ENCODE measurements at places on chromosomes 7 and 10.
A peak's percentile ranks its signal among the peaks of the same experiment; 100 is the strongest.

GRCh38 chr10:92278996-92279696 lies 11.7 kb downstream of the CPEB3 start:
- DNase-seq: no peak
- peaks cover 3% of the 10 kb centered on the region for H3K36me3 ChIP-seq
- no peak overlapping the region for H3K4me3 ChIP-seq
- no peak overlapping the region for H3K27ac ChIP-seq
- H3K4me1 ChIP-seq: no peaks in the 10 kb centered on the region

DNA sequence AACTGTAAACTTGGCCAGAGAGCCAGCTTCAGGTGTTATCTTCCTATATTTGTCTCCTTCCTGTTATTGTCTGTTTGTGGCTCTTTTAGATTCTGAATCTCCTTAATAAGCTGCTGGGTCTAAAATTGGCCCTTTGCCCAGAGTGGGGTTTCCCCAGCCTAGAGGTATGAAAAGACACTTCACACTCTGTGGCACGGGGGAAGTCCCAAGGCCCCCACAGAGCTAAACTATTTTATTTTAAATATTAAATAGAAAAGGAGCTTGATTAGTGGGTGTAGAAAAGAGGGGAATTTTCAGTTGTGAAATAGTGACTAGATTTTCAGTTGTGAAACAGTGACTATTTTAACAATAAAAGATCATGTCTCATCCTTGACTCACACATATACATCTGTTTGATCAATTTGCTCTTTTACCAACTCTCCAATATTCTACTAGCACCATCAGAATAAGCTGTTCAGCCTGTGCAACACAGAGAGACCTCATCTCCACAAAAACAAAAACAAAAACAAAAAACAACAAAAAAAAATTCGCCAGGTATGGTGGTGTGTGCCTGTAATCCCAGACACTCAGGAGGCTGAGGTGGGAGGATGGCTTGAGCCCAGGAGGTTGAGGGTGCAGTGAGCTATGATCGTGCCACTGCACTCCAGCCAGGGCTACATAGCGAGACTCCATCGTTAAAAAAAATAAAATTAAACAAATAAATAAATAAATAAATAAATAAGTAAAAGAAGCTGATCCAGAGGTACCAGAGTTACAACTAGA lies 24.9 kb upstream of the ADO start:
- DNase-seq: peak; percentile 73
- peak overlapping the region; percentile 93 for H3K27ac ChIP-seq
- peaks cover 17% of the 10 kb centered on the region for H3K4me1 ChIP-seq
- H3K4me3 ChIP-seq: no peak overlapping the region
- no peaks in the 10 kb centered on the region for H3K27me3 ChIP-seq
- H3K36me3 ChIP-seq: no peaks in the 10 kb centered on the region

GRCh38 chr7:76246804-76247389 lies 45.2 kb downstream of the SRRM3 start:
- no peak for DNase-seq
- H3K27ac ChIP-seq: no peak overlapping the region
- no peak overlapping the region for H3K4me3 ChIP-seq
- no peaks in the 10 kb centered on the region for H3K4me1 ChIP-seq

DNA sequence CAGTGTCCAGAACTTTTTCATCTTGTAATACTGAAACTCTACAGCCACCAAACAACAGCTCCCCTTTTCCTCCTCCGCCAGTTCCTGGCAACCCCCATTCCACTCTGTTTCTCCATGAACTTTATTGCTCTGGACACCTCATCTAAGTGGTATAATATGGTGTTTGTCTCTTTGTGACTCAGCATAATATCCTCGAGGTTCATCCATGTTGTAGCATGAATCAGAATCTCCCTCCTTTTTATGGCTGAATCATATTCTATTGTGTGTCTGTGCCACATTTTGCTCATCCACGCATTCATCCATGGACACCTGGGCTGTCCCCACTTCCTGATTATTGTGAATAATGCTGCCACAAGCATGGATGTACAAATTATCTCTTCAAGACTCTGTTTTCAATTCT lies 124.4 kb upstream of the FGFR2 start:
- H3K27me3 ChIP-seq: peaks cover 12% of the 10 kb centered on the region
- no peak overlapping the region for H3K4me3 ChIP-seq
- no peaks in the 10 kb centered on the region for H3K4me1 ChIP-seq
- peaks cover 2% of the 10 kb centered on the region for H3K36me3 ChIP-seq
- no peak for DNase-seq
- H3K27ac ChIP-seq: no peak overlapping the region

GRCh38 chr10:57890691-57891090 lies 377.0 kb downstream of the IPMK start:
- H3K4me3 ChIP-seq: no peak overlapping the region
- H3K4me1 ChIP-seq: no peaks in the 10 kb centered on the region
- no peaks in the 10 kb centered on the region for H3K27me3 ChIP-seq
- no peak for DNase-seq

DNA sequence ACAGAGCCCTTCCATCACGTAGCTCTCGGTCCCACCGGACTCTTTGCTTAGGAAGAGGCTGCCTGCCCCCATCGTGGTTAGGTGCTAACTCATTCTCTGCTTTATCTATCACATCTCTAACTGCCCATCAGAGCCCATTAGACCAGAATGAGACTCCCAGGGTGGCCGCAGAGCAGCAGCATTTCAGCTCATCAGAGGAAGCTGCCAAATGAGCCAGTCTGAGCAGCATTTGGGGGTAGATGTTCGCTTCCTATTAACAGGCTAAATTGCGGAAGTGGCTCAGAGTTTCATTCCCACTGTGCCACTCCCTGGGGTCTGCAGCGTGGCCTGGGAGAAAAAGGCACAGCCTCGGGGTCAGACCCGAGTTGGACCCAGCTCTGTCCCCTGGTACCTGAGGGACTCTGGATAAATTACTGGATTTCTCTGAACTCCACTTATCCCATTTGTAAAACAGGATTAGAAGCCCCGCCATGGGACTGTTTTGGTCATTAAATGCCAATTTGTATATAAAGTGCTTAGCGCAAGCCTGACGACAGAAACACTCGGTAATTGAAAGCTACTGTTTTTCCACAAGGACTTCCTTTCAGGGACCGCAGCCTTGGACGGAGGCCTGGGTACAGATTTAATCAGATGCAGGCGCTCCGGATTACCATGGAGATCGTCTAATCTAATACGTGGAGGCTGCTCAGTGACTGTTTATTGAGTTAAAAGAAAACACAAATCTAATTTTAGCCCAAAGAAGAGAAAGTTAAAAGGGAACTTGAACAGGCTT lies 73.8 kb upstream of the PRLHR start:
- no peak overlapping the region for H3K4me3 ChIP-seq
- peaks cover 10% of the 10 kb centered on the region for H3K4me1 ChIP-seq
- H3K27ac ChIP-seq: no peak overlapping the region

DNA sequence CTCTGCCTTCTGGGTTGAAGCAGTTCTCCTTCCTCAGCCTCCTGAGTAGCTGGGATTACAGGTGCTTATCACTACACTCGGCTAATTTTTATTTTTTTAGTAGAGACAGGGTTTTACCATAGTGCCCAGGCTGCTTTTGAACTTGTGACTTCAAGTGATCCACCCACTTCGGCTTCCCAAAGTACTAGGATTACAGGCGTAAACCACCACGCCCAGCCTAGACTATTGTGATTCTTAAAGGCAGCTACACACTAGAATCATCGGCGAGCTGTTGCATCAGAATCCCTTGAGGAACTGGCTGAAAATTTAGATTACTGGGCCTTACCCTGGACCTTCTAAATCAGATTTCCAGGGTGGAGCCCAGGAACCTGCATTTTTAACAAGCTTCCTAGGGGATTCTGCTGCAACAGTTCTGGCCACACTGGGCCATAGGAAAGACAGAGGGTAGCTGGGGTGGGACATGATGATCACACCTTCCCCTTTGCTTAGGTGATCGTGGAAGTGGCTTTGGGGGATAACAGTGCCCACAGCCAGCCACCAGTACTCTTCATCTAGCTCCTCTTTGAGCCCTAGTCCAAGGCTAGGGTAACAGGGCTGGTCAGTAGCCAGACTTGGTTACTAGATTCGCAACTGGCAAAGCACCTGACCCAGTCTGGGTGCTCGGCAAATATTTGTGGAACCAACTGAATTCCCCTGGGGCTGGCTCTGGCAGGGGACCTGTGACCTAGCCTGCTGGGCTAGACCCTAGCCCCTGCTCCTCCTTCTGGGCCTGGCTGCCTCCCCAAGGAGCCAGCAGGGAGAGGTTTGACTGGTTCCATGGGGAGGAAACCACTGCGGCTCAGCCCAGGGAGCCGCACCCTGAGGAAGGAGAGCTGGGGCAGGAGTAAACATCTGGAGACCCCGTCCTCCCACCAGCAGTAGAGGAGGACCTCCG lies 67.1 kb upstream of the DUSP5 start:
- H3K4me1 ChIP-seq: peaks cover 8% of the 10 kb centered on the region
- no peaks in the 10 kb centered on the region for H3K36me3 ChIP-seq
- H3K4me3 ChIP-seq: no peak overlapping the region
- H3K27me3 ChIP-seq: no peaks in the 10 kb centered on the region
- no peak overlapping the region for H3K27ac ChIP-seq

GRCh38 chr10:82288461-82288881 lies 413.5 kb downstream of the NRG3 start:
- no peaks in the 10 kb centered on the region for H3K36me3 ChIP-seq
- DNase-seq: no peak
- H3K4me3 ChIP-seq: no peak overlapping the region
- no peaks in the 10 kb centered on the region for H3K4me1 ChIP-seq
- H3K27ac ChIP-seq: no peak overlapping the region
- H3K27me3 ChIP-seq: no peaks in the 10 kb centered on the region

DNA sequence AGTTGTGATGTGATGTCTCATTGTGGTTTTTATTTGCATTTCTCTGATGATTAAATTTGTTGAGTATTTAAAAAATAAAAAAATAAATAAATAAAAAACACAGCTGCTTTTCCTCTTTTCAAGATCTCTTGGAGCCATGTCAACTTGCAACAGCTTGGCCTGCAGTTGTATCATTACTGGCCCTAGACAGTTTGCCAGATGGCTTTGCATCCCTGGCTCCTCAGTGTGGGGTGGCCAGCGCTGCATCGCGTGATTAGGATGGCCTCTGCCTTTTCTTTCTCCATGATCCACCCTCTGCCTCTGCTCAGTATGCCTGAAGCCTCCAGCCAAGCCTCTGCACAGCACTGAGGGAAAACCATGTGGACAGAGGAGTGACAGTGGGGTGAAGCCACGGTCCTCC lies 96.8 kb downstream of the PPP1R3C start:
- no peak overlapping the region for H3K27ac ChIP-seq
- peaks cover 4% of the 10 kb centered on the region for H3K36me3 ChIP-seq
- H3K4me1 ChIP-seq: no peaks in the 10 kb centered on the region
- no peak for DNase-seq
